ENCODE measurements at places on chromosomes 7 and 10.

GRCh38 chr7:4794591-4795350 is 19.3 kb downstream of the AP5Z1 start:
- DNase-seq: no peak

DNA sequence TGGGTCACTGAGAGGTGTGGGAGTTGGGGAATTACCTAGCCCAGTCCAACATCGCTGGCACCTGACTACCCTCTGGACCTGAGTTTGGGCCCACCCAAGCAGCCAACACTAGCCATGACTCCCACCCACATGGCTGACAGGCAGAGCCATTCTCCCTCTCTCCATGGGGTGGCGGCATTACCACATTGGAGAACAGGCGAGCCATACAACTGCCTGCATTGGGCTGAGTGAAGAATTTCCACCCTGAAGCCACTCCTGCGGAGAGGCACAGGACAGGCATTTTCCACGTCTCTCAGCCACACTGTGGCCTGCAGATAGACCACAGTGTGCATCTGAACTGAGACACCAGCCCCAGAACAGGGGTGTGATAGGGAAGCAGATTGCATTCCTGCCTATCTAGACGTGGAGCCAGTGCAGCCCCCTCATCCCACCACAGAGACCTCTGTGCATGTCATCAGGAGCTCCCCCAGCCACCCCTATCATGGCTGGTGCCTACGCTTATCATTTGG is 58.2 kb upstream of the ANTXRL start:
- peak; percentile 42 for DNase-seq

- peak; percentile 7 for DNase-seq
These were observed 41.1 kb downstream of the OTUD1 start for GRCh38 chr10:23479798-23480473.

DNA sequence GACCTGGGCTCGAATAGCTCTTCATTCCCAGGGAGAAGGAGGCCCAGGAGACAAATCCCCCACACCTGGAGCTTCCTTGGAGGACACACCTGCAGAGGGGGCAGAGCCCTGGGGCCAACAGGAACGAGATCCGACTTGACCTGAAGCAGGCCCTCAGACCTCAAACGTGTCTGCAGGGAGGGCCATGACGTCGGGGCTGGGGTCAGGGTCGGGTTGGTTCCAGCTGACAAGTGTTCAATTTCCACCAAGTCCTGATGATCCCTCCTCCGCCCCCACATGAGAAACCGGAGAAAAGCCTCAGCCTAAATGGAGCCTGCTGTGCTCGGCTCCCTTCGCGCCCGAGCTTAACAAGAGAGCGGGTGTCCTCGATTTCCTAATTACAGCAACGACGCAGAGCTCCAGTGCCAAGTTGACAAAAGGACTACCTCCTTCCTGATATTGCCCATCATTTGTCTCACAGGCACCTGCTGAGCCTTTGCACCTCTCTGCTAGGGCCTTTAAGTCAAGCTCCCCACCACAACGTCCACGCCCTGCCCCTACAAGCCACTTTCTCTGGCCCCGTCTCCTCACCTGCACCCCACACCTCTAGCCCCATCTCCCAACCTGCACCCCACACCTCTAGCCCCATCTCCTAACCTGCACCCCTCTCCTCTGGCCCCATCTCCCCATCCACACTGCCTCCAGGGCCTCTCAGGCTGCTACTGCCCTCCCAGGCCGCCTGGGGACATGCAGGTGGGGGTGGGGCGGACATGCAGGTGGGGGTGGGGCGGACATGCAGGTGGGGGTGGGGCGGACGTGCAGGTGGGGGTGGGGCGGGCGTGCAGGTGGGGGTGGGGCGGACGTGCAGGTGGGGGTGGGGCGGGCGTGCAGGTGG is 519.4 kb downstream of the GLRX3 start:
- no peak for DNase-seq

- no peak for DNase-seq
These were observed 34.8 kb downstream of the MDFIC start for GRCh38 chr7:114956702-114957101.

DNA sequence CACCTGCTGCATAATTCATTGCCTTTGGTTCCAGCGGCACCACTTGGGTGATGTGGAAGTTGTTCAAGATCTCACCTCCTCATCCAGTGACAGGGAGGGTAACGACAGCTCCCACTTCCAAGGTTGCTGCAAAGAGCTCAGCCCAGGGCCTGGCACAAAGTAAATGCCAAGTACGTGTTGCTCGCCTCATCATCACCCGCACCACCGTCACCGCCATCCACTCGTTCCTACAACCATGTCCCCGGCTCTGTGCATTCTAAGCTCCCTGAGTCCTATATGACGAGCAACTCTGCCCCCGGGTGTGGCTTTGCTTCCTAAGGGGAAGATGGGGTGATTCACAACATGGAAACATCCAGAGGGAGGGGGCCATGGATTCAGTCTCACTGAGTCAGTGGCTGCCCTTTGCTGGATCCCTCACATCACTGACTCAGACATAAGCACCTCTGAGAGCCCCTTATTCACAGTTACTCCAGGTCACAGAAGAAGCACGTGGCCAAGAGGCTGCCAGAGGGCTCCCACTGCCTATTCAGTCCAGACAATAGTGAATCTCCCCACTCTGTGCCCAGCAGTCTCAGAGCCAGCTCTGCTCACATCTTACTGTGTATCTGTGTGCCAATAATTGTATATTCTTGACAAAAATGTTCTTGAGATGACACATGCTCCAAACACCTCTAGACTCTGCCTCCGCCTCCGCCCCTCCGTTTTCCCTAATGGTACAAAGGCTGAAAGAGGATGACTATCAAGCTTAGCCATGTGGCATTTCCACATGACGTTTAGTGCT is 159.1 kb downstream of the GFRA1 start:
- peak; percentile 78 for DNase-seq

DNA sequence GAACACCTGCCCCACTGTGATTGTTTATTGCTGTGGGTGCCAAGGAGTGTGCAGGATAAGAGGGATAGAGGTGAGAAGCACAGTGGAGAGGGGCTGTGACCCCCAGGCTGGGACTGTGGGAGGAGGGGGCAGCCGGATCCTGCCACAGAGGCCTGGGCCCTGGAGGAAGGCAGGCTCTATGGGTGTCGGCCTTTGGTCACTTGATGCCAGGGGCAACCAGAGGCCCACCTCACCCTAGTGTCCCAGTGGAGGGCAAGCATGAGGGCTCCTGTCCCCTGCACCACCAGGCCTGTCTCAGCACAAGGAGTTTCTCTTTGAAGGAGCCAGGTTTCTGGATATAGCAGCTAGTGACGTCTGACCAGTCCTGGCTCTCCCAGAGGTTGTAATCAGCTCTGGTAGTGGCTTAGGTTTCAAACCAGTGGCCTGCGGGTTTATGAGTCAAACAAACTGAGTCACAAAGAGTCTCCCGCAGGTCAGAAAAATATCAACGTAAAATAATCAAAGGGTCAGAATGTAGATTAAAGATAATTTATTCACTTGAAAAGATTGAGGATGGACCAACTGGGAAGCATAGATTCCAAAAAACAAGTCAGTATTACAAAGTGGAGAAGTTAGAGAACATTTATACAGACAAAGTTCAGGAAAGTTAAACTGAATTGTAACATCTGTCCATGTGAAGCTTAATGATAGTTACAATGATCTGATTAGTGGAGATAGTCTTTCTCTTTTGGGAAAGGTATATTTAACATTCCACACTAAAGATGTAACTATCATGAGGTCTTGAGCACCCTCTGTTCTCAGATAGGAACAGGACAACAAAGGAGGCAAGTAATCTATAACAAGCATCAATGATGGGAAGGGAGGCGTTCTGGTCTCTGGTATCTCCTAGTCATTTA is 37.2 kb upstream of the ZNF488 start:
- DNase-seq: peak; percentile 57

DNA sequence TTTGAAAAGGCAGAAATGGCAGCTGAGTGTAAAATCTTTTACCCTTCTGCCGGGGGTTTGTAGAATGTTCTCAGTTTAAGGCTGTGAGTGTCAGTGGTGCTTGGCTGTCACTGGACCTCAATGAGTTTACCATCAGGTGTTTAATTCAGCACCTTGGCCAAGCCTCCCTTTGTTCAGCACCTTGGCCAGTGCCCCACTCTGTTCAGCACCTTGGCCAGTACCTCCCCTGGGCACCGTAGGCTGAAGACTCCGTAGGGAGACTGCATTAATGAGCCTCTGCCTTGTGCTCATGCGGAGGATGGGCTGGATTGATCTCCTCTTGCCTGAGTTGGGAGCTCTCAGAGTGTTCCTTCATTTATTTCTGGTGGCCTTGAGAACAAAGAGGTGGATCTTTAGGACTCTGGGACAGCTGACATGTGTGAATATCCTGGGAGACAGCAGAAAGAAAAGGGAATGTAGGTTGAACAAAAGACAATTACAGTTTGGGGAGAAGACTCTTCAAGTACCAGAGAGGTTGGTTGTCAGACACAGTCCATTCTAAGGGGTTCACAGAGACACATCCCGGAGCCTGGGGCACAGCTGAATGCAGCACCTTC is 1.6 kb downstream of the FAM24A start:
- peak; percentile 50 for DNase-seq

Measured in fibroblast of mammary gland (primary cell).